ENCODE measurements at places on chromosomes 12 and 14. TPM values are rescaled to one million over a fixed set of nuclear protein-coding genes. Genes with fewer than 3 reads are reported as not detected.
A peak's percentile ranks its signal among the peaks of the same experiment; 100 is the strongest.

The SYNDIG1L gene
- 1.1 TPM for total RNA-seq

The AMHR2 gene
- total RNA-seq: 0.52 TPM

DNA sequence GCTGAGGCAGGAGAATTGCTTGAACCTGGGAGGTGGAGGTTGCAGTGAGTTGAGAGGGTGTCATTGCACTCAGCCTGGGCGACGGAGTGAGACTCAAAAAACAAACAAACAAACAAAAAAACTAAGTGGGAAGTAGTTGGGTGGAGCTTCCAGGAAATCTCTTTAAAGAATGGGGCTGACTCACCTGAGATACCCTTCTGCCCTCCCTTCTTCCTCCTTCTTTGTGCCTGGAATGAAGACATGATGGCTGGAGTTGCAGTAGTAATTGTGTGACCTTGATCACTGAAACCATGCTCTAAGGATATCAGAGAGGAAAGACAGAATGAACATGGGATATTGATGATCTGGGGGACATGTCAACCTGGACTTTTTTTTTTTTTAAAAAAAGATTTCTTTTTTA lies 87.6 kb upstream of the MED13L start:
- DNase-seq: no peak

DNA sequence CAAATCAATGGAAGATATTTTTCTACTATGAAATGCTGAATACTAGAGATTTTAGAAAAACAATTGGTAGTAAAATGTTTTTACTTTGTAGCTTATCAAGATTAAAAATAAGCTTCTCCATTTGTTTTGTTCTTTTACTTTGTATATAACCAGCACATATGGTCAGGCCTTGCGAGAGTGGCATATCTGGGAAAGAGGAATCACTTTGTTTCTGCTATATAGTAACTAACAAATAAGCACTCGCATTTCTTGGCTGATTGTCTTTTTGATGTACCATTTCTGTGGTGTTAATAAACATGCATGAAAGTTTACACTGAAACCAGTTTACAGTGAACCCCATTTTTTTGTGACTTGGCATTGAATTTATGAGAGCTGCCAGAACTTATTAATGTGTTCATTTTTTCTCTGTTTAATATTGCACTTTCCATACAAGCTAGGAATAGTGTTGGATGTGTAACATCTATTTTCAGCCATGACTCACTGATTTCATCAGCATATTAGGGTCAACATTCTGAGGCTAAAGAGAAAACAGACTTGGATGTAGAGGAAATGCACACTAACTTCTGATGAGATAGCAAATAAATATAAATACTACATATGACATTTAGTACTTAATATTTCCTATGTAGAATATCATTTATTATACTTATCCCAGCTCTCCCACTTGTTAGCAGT lies 635.5 kb downstream of the KCNH5 start:
- peak; percentile 68 for DNase-seq

The LMO3 gene
- 176 TPM for total RNA-seq

GRCh38 chr12:115149279-115149678 lies 465.3 kb upstream of the TBX3 start:
- DNase-seq: no peak

The RNASE2 gene
- 7.8 TPM for total RNA-seq

DNA sequence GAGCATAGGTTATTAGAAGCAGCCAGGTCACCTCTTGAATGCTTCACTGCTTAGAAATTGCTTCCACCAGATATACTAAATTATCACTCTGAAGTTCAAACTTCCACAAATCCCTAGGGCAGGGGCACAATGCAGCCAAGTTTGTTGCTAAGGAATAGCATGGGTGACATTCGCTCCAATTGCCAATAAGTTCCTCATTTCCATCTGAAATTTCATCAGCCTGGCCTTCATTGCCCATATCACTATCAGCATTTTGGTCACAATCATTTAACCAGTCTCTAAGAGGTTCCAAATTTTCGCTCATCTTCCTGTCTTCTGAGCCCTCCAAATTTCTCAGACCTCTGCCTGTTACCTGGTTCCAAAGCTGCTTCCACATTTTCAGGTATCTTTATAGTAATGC lies 356.1 kb downstream of the DAD1 start:
- no peak for DNase-seq

GRCh38 chr14:99679996-99680395 lies 4.1 kb upstream of the CYP46A1 start:
- no peak for DNase-seq

DNA sequence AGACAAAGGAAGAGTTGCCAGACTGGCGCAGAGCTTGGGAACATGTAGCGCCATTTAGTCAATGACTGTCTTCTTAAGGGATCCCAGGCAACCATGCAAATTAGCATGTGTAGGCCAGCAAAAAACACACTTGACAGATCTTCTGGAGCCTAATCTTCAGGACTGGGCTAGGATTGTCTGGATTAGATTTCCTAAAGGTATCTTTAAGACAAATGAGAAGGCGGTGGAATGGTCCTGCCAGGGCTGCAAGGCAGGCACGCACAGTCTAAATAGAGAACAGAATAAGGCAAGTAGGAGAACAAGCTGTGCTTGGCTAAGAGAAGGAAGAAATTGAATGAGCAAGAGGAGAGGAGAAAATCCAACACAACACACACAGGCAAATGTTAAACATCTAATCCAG lies 80.0 kb downstream of the CIT start:
- DNase-seq: no peak

The TAS2R31 gene
- 20.1 TPM for total RNA-seq

DNA sequence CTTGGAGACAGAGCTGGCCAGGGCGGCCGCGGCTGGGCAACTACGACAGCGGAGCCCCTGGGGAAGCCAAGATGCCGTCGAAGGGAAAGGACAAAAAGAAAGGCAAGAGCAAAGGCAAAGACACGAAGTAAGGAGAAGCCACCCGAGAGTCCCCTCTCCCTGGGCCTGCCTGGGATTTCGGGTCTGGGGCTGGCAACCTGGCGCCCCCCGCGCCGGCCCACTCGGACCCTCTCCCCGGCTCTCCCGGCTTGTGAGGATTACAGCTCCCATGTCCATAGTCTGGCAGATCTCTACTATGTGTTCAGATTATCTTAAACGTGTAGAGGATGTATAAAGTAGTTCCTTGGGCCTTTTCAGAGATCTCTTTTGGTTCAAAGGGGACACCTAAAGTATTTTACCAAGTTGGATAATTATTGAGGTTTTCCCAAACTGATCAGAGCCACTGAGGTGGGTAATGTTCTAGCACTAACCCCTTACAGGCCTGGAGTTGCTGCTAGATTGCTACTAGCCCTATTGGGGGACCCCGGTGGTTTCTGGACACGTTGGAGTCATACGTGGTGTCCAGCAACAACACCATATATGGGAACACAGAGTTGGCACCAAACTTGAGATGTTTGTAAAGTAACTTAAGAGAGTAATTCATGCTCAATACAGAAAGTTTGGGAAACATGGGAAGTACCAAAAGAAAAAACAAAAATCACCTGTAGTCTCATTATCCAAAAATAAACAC lies 424 bp downstream of the BBOF1 start:
- peak; percentile 67 for DNase-seq

GRCh38 chr12:6336079-6336888 lies 5.6 kb downstream of the TNFRSF1A start:
- DNase-seq: peak; percentile 97

DNA sequence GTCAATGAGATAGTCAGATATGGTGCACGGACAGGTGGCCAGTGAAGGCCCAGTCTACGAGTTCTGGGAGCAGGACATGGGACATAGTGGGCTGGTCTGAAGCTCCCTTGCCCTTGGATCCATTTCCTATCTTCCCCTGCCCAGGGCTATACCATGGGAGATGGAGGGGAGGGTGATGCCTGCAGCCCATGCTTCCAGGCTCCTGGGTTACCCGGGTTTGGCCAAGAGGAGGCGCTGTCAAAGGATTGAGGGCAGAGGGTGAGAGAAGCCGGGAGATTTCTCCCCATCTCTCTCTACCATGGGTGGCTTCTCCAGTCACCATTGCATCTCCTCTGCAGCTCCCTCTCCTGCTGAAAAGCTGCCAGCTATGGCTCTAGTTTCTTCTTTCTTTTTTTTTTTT lies 52.8 kb upstream of the LHX5 start:
- DNase-seq: peak; percentile 0

The IL31 gene
- not detected for total RNA-seq

DNA sequence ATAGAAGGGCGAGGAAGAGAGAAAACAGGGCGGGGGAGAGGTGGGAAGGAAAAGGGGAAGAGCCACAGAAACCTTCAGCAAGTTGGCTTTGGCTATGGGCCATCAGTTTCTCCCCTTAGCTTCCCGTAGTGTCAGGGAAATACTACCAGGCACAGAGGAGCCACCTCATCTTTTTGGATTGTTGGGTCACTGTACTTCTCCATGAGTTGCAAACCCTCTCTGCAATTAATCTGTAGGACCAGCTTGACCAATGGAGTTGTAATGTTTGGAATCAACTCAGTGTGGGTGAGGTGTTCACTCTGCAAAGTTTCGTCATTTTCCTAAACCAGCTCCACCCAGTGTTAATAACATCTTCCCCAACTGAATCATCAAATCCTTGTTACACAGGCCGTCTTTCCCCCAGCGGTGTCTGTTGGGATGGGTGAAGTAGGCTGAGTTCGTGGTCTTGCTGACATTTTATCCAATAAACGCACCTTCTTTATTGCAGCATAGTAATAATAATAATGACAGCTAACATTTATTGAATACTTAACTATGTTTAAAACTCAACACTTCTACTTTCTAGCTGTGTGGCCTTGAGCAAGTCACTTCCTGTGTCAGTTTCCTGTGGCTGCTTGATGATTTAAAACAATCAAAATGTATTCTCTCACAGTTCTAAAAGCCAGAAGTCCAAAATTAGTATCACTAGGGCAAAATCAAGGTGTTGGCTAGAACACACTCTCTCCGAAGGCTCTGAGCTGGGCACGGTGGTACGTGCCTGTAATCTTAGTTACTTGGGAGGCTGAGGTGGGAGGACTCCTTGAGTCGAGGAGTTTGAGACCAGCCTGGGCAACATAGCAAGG lies 8.1 kb upstream of the GLTP start:
- no peak for DNase-seq

The MAP1LC3B2 gene
- 2.0 TPM for total RNA-seq

The PLXNC1 gene
- 26.5 TPM for total RNA-seq

GRCh38 chr12:51869931-51870330 lies 18.0 kb upstream of the ANKRD33 start:
- DNase-seq: no peak

DNA sequence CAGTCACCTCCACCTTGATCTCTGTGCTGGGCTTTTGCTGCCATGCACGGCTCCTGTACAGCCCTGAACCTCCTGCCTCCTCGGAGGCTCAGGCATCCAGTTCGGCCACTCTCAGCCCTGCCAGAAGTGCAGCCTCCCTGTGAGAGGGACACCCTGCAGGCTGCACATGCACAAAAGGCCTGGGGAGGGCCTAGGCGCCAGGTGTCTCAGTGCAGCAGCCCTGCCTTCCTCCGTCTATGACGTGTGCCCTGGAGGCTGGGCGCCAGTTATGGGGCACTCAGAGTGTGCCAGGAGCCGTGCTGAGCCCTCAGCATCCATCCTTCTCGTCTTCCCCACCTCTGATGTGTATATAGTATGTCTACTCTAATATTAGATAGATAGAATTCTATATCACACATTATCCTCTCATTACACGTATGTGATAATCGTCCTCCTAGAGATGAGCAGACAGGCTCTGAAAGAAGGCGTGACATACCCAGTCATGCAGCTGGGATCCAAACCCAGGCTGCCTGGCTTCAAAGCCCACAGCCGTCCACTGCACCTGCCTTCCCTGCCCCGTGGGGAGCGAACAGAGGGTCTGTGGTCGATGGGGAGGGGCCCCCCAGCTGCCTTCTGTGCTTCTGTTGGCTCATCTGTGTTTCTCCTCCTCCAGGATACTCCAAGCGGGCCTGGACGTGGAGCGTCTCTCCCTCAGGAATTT lies 101.1 kb downstream of the B4GALNT3 start:
- no peak for DNase-seq

DNA sequence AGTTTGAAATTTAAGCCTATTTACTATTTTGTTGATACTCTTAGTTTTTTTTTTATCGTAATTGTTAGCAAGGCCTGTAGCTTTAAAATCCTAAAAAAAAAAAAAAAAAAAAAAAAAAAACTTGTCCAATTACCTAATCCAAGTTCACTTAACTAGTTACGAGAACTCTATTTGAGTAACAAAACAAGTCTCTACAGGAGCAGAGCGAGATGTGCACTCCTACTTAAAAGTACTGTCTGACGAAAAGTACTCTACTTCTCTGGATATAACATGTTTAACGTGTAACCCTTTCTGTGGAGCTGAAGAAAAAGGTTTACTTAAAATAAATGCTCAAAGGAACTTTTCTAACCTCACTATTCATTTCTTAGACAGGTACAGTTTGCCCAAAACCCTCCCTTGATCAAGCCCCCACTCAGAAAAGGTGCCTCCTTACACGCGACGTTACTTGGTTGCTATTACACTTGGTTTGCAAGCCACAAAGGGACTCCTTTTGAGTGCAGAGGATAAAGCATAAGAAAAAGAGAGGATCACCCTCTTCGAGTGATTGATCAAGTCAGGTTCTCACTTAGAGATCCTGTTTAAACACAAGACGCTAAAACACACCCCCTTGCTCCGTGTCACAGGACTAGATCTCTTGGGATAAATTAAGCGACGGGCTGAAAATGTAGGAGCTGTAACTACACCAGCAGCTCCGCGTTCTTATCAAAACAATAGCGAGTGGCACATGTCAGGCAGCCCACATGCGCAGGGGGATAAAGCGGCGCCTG lies 2.2 kb downstream of the BAZ1A start:
- DNase-seq: no peak

DNA sequence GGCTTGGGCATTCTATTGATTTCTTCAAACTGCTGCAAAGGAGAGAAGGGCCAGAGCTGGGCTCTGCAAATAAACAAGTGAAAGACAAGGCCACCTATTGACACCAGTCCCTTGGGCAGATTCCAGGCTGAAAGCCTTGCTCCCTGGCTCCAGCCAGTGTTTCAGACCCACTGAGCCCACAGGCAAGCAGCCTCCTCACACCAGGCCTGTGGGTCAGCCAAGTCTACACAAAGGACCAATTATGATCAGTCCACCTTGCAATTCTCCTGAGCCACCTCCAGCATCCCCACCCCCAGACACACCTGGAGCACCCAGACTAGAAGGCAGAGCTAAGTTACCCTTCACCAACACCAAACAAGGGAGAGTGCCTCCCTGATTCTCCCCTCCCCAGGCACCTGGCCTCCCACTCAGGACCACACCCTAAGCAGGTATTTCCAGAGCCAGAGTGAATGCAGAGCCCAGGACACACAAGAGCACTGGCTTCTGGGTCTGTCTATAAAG lies 13.8 kb downstream of the ACTN1 start:
- DNase-seq: no peak

DNA sequence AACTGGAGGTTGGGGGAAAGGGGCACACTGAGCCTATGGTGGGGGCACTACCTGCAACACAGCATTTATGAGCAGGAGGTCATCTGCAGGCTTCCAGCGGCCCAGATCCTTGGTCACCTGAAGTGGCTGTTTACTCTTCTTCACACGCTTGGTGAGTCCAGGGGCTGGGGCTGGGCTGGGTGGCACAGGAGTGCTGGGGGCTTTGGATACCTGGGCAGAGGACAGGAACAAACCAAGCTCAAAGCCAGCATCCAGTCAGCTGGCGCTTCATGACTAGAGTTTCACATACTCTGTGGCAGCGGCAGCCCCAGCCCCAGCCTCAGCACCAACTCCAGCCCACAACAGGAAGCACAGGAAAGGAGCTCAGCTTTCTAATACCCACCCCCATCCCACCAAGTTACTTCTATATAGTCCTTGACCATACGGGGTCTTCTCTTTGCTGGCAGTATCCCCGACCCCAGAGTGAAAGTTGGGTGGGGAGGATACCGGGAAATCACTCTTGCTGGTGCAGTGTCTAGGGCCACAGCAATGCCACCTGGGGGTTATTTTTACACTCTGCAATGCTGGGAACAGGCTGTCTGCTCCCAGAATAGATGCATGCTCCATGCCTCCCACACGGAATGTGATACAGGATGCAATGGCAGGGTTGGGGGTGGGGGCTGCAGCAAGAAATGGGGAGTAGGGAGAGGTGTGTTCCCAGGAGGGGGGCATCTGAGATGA lies 3.1 kb downstream of the MCRS1 start:
- no peak for DNase-seq

The RAD52 gene
- total RNA-seq: 10.9 TPM

Data from lung (tissue), 17 donors.